ENCODE measurements at places on chromosomes 3 and 15.

DNA sequence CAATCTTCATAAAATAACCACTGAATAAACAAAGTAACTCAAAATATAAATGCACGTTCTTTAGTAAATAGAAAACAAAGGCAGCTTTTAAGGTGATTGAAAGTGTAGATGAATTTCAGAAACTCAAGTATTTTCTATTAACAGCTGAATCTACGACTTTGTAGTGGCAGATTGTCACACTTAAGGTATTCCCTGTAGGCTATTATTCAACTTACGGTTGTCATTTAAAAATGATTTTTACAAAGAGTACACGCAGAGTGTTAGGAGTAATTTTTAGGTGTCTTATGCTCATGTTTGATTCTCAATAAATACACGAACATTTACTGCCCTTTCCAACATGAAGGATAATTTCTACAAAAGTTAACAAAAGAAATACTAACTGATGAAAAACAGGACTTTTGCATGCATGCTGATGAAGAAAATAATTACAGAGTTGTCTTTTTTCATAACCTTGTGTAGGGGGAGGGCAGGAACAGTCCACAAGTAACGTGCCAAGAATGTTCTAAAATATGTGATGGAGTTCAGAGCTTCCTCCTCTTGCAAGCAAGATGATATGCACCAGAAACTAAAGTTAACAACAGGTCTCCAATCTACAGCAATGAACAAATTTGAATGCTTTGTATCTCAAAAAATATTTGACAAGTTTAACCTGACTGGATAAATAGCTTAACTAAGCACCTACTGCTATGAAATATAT lies 16.7 kb downstream of the DCBLD2 start:
- peak; percentile 48 for DNase-seq

GRCh38 chr3:4474683-4475490 lies 7.8 kb upstream of the SUMF1 start:
- peak; percentile 96 for DNase-seq

- no peak for DNase-seq
Observed at GRCh38 chr3:167502401-167502800, 28.6 kb upstream of the SERPINI2 start.

GRCh38 chr15:26767169-26767670 lies 5.6 kb downstream of the GABRB3 start:
- DNase-seq, result no peak

- peak; percentile 54 for DNase-seq
Observed at GRCh38 chr3:137061186-137061585, 103.4 kb downstream of the IL20RB start.

- no peak for DNase-seq
Observed at GRCh38 chr3:184685646-184686045, 26.2 kb downstream of the MAGEF1 start.

GRCh38 chr3:18417904-18418572 lies 7.1 kb downstream of the SATB1 start:
- no peak for DNase-seq

GRCh38 chr15:52078876-52079700 lies 33.5 kb downstream of the BCL2L10 start:
- DNase-seq, result peak; percentile 88

- peak; percentile 57 for DNase-seq
Observed at GRCh38 chr15:39582286-39582976, 1.6 kb downstream of the THBS1 start.

- DNase-seq, result no peak
Observed at GRCh38 chr15:20357481-20358065, 184.0 kb downstream of the GOLGA6L6 start.

- DNase-seq, result peak; percentile 51
Observed at GRCh38 chr3:15330031-15330596, 2.3 kb downstream of the SH3BP5 start.

DNA sequence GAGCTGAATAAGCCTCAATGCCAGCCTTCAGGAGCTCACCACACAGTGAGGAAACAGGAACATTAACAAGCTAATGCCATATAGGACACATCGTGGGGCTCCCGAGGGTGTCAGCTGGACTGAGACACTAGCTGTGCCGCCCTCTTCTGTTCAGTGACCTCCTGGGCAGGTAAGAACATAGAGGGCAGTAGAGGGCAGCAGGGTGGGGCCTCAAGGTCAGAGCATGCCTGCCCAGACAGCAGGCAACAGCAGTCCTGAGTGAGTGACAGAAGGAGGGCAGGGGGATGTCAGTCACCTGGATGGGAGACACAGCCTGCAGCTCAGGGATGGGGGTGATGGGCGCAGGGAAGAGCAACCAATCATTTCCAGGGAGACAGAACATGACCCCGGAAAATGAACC lies 15.5 kb downstream of the NTRK3 start:
- DNase-seq, result no peak

DNA sequence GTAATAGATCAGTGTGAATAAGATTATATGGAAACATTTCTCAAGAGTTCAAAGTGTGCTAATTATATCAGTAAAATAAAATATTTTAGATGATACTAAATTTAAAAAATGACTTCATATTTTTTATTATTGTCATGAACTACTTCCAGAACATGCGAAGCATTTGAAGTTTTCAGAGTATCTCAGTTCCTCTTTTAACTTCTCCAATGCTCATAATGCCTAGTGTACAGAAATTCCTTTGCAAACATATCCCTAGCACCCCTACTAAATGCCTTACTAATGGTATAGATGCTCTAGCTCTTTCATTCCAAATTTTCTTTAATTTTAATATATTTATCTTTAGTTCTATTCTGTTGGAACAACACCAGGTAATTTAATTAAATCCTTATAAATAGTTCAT lies 580.4 kb downstream of the CADM2 start:
- DNase-seq, result no peak

- no peak for DNase-seq
Observed at GRCh38 chr3:57855943-57856342, 99.8 kb downstream of the SLMAP start.

GRCh38 chr3:186219211-186219638 lies 110.3 kb upstream of the ETV5 start:
- DNase-seq, result no peak

DNA sequence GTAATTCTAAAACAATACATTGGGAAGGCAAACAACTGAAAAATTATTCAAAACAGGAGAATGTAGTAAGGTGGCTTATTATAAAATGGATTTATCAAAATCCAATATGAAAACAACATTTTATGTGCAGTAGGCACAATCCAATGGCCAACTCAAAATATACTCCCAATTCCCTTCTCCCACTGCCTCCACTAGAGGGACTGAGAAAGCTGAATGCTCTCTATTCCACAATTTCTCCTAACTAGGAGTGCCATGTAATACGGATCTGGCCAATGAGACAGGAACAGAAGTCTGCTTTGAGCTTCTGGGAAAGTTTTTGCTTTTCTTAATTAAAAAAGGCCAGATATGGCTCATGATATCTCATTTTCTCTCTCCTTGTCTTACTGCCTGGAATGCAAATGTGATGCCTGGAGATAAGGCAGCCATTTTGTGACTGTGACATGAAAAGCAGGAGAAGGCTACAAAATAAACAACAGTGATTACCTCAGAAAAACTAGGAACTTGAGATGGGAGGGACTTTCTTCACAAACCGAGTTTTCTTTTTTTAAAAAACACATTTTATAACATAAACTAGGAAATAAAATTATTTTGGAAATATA lies 18.8 kb upstream of the VGLL4 start:
- peak; percentile 48 for DNase-seq

DNA sequence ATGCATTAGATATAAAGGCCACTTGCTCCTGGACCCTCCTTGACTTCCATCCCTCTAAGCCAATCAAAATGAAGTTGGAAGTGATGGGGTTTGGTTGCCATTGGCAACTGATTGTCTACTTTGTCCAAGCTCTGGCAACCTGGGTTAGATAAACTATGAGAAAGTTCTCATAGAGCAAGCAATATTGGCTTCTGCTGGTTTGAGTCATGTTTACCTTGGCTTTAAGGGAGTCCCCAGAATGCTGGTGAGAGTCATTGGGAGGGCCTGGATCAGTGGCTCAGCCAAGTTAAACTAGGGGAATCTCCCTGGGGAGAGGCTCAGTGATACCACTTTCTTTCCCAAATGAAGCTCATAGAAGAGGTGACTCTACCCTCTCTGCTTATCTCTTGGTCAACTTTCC lies 176.3 kb upstream of the ROPN1 start:
- DNase-seq, result peak; percentile 9

- no peak for DNase-seq
Observed at GRCh38 chr15:45664451-45664850, 29.6 kb downstream of the SQOR start.

- no peak for DNase-seq
Observed at GRCh38 chr3:63979093-63979885, 44.0 kb downstream of the PSMD6 start.

GRCh38 chr3:130480736-130481135 lies 36.2 kb upstream of the COL6A6 start:
- peak; percentile 2 for DNase-seq

DNA sequence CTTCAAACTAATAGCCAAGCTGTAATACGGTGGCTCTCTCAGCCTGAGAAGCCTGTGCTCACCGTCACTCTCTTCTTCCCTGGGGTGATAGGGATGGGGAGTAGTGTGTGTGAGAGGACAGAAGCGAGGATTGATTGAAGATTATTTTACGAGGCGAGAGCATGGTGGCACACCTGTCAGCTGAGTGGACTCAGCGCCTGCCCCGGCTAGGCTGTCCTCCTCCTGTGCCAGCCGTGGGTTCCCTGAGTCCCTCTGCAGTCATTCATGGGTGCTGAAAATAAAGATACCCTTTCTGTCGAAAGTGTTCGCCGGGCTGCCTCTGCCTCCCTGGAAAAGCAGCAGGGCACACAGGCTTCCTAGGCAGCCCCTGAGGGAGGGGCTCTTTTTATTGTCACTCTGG lies 124.1 kb downstream of the PGPEP1L start:
- no peak for DNase-seq

DNA sequence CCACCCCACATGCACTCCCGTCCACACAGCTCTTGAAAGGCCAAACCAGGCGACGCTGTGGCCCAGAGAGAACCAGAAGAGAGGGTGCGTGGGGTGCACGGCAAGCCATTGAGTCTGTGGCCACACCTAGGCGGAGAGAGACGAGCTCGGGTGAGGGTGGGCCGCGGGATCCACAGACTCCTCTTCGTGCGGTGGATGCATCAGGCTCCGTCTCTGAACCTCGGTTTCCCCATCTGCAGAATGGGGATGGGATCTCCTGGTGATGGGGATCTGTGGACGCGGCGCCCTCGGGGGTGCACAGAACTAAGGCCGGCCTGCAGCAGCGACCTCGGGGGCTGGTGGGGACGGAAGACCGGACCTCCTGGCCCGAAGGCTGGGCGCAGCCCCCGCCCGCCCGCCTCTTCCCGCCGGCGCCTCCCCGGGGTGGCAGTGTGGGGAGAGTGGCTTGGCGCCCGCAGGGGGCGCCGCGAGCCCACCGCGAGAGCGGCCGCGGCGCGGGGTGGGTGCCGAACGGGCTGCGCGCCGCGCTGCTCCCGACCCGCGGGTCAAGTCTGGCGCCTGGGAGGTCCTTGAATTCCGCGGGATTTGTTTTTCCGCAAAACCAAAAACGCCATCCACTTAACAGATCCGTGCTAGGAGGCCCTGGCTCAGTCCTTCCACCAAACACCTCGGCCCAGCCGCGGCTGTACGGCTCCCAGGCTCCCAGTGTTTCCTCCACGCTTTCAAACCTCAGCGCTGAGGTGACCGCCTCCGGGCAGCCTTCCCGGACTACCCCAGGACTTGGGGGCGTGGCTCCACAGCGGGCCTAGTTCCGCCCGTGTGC lies 13.2 kb upstream of the ADPGK start:
- peak; percentile 12 for DNase-seq

DNA sequence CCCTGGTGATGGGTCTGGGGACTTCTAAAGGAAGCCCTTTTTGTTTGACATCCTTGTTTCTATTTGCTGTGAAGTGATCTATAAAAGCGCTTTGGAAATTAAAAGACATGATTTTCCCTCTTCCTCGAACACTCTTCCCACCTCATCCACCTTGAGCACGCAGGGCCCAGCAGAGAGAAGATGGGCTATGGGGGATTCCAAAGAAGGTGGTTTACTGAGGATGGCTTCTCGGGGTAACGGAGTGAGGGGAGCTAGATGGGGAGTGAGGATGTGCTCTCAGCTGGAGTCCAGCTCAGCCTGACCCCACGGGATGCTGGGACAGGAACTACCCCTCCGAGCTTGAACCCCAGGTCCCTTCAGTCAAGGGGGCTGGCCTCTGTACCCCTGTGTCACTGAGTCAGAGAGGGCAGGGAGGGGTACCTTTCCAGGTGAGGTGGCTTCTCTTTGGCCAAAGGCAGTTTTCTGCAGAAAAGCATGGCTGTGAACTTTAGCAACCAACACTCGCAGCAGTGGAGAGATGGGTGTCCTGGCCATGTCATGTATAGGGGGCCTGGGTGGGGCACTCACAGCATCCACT lies 180.7 kb upstream of the SMAD3 start:
- no peak for DNase-seq
